ENCODE measurements at places on chromosomes 16 and 17.

- DNase-seq = no peak
Observed at GRCh38 chr16:57803134-57803990, 1.1 kb upstream of the KIFC3 start.

- DNase-seq = no peak
Observed at GRCh38 chr17:19290066-19290705, 53.0 kb downstream of the EPN2 start.

DNA sequence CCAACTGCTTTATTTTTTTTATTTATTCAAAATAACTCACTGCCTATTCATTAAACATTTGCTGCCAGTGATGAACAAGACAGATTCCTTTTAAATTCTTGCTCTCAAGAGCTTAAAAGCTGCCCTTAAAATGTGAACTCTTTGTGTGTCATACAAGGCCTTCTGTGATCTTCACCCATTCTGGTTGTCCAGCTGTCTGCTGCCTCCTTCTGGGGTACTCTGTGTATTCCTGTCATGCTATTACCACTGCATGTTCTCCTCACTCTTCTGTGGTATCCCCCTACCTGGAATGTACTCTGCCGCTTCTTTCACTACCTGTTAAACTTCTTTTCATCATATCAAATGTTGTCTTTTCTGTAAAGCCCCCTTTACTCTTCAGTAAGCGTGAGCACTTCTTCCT is 165.8 kb downstream of the CHD9 start:
- DNase-seq = no peak

GRCh38 chr16:27439271-27440018 is 37.5 kb downstream of the IL21R start:
- DNase-seq = no peak

DNA sequence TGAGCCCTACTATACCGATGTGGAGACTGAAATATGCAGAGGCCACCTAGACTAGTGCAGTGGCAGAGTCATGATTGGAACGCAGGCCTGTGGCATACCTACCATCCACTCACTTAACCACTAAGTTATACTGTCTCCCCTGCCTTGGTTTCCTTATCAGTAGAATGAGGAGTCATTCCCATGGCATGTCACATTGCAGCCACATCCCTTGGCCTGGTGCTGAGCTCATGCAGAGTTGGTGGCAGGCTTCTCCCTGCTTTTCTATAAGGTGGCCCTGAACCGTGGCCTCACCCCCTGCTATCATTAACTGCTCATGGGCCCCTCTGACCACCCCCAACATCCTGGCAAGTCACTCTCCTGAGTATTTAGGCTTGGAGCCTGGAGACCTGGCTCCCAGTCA is 212.5 kb downstream of the KATNIP start:
- no peak for DNase-seq

GRCh38 chr16:4011940-4012629 is 104.2 kb downstream of the ADCY9 start:
- no peak for DNase-seq

- no peak for DNase-seq
Observed at GRCh38 chr17:542943-543342, 171.7 kb downstream of the VPS53 start.

- DNase-seq = no peak
Observed at GRCh38 chr17:13078591-13079385, 61.0 kb upstream of the ELAC2 start.

DNA sequence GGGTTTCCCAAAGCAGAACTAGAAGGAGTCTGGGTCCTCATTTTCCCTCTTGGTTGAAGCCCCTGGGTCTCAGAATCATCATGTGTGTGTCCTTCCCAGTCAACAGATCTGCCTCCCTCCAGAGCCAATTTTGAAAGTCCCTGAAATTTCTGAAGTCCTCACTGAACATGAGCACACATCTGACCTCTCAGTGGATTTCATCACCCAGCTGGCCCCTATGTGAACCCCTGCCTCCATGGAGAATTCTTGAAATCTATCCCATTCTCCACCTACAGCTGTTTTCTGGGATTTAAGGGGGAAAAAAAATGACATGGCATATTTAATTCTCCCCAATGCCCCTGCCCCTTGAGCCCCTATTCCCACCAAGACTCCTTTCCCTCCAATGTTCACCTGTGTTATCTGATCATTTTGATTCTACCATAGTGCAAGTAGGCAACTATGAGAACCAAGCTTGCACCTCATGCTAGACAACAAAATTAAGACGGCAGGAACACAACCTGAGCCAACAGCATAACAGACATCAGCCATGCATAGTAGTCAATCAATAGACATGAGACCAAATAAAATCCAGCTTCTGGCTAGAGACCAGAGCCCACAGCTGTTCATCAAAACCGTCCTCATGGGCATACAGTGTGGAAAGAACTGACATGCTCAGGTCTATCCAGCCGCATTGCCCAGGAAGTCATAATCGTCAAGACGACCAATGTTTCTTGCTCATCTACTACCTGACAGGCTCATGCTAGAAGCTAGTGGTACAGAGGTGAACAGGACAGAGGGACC is 14.9 kb downstream of the SOX9 start:
- DNase-seq = no peak
